ENCODE measurements at places on chromosomes 7 and 10. TPM values are rescaled to one million over a fixed set of nuclear protein-coding genes. Genes with fewer than 3 reads are reported as not detected.

Gene AKR1C4
- total RNA-seq: not detected

Gene SLC29A4
- total RNA-seq: 0.17 TPM

Gene WNT16
- total RNA-seq: not detected

Gene SPDYE9
- not detected for total RNA-seq

Gene RBP3
- total RNA-seq: not detected

Gene PRSS37
- not detected for total RNA-seq

Gene ACTR3C
- total RNA-seq: 7.3 TPM

Gene OR9A2
- total RNA-seq: not detected

Gene ITGA8
- total RNA-seq: not detected

Gene TRIM73
- total RNA-seq: 2.6 TPM

Gene EBLN1
- not detected for total RNA-seq

Gene GDF10
- total RNA-seq: 0.89 TPM

Gene RADIL
- total RNA-seq: 0.17 TPM

Gene KCND2
- total RNA-seq: not detected

Gene SLC35G1
- 5.5 TPM for total RNA-seq

Gene ZPBP
- not detected for total RNA-seq

Gene NANOS1
- total RNA-seq: 0.10 TPM

Gene UNC5B
- total RNA-seq: 0.08 TPM

Gene IGF2BP3
- total RNA-seq: 0.67 TPM

Gene CFAP58
- 0.23 TPM for total RNA-seq

Gene TEX47
- total RNA-seq: not detected

Gene GIMAP5
- total RNA-seq: 61.0 TPM

Gene TRPV6
- total RNA-seq: not detected

Gene TAS2R41
- not detected for total RNA-seq

Gene SPDYE6
- not detected for total RNA-seq

Gene NKX1-2
- not detected for total RNA-seq

Gene GCK
- 1.8 TPM for total RNA-seq

Gene TAS2R3
- total RNA-seq: 0.88 TPM

Gene FAM25G
- total RNA-seq: not detected

Gene CRTAC1
- not detected for total RNA-seq

Gene HHEX
- total RNA-seq: 0.10 TPM

Gene ZEB1
- total RNA-seq: 35.2 TPM

Gene DLX5
- not detected for total RNA-seq

Gene TSPAN33
- 19.2 TPM for total RNA-seq

Gene PRRT4
- total RNA-seq: 0.23 TPM

Gene AMPH
- not detected for total RNA-seq

Gene HOXA7
- total RNA-seq: not detected

Gene LRRC27
- total RNA-seq: 2.4 TPM

Gene GNAI1
- 0.93 TPM for total RNA-seq

Gene GNGT1
- not detected for total RNA-seq

Gene CDH23
- total RNA-seq: 0.25 TPM

Measured in activated CD8-positive, alpha-beta memory T cell treated with anti-CD3 and anti-CD28 coated beads for 36 hours (primary cell).